ENCODE measurements at places on chromosomes 1 and 21. TPM values are rescaled to one million over a fixed set of nuclear protein-coding genes. Genes with fewer than 3 reads are reported as not detected.

- H3K36me3 ChIP-seq, result no peaks in the 10 kb centered on the region
- H3K27me3 ChIP-seq, result peaks cover 8% of the 10 kb centered on the region
- H3K4me3 ChIP-seq, result no peak overlapping the region
- DNase-seq, result no peak
- peaks cover 3% of the 10 kb centered on the region for H3K4me1 ChIP-seq
Measured at GRCh38 chr1:204350857-204351573, 8.7 kb downstream of the PLEKHA6 start.

- H3K4me3 ChIP-seq, result no peak overlapping the region
- peaks cover 2% of the 10 kb centered on the region for H3K4me1 ChIP-seq
- DNase-seq, result no peak
- H3K27ac ChIP-seq, result no peak overlapping the region
Measured at GRCh38 chr21:45836268-45836655, 145.3 kb upstream of the COL6A1 start.

CNR2 gene
- 2.0 TPM for total RNA-seq

WASF2 gene
- total RNA-seq, result 148 TPM

GCSAML gene
- total RNA-seq, result not detected

CSMD2 gene
- not detected for total RNA-seq

DNA sequence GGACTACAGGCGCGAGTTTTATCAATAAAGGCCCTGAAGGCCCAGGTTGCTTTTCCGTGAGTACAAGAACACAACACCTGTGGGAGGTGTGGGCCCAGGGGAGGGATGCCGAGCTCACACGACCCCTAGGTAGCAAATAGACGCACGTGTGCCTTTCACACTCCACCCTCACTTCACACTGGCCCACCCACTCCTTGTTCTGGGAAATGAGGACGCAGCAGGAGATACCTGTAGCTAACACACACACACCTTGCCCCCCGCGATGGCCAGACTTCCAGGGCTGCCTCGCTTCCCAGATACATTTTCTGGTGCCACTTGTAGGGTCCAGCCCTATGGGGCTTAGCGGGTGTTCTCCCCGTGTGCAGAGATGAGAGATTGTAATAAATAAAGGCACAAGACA is 4.3 kb upstream of the CCDC27 start:
- H3K4me1 ChIP-seq, result peaks cover 15% of the 10 kb centered on the region
- peak overlapping the region; percentile 48 for H3K27ac ChIP-seq
- no peak for DNase-seq
- peak overlapping the region; percentile 77 for H3K4me3 ChIP-seq

DNA sequence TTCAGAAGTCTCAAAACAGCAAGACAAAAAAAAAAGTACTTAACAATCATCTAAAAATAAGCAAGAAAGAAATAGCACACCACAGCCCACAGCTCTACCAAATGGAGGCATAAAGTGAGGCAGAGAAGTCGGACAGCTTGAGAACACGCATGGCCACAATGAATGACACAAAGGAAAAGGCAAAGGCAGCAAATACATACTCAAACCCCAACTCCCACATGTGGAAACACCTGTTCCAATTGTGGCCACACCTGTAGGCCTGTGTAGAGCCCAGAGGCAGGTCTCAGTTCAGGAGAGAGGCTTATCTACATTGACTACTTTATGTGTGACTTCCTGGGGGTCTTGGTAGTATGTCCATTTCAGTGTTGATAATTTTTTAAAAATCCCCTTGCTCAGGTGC is 543.5 kb downstream of the LMO4 start:
- H3K27ac ChIP-seq, result no peak overlapping the region
- peaks cover 3% of the 10 kb centered on the region for H3K27me3 ChIP-seq
- no peak for DNase-seq
- peaks cover 2% of the 10 kb centered on the region for H3K4me1 ChIP-seq
- no peak overlapping the region for H3K4me3 ChIP-seq
